LoVo (cell line): ENCODE measurements at places on chromosomes 1 and 21.

- DNase-seq: no peak
Observed at GRCh38 chr1:203612932-203613682, 13.5 kb upstream of the ATP2B4 start.

GRCh38 chr1:60066001-60066400 is 7.6 kb downstream of the C1orf87 start:
- DNase-seq: no peak

DNA sequence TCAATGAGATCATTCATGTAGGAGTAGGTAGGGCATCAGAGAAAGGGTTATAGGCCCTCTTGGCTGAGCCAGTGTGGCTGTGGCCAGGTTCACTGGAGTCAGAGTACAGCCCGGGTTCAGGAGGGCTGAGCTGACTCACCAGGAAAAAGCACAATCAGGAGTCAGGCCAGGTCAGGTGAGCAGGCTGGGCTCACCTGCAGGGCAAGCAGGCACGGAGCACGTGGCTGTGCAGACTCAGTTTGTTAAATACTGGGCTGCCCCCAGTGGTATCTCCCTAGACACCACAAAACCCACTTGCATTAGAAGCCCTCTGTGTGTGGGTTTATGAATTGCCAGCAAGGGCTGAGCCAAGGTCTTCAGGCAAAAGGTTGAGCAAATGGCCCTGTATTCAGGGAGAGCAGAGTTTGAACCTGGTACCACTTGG is 122.1 kb upstream of the SERBP1 start:
- peak; percentile 30 for DNase-seq

DNA sequence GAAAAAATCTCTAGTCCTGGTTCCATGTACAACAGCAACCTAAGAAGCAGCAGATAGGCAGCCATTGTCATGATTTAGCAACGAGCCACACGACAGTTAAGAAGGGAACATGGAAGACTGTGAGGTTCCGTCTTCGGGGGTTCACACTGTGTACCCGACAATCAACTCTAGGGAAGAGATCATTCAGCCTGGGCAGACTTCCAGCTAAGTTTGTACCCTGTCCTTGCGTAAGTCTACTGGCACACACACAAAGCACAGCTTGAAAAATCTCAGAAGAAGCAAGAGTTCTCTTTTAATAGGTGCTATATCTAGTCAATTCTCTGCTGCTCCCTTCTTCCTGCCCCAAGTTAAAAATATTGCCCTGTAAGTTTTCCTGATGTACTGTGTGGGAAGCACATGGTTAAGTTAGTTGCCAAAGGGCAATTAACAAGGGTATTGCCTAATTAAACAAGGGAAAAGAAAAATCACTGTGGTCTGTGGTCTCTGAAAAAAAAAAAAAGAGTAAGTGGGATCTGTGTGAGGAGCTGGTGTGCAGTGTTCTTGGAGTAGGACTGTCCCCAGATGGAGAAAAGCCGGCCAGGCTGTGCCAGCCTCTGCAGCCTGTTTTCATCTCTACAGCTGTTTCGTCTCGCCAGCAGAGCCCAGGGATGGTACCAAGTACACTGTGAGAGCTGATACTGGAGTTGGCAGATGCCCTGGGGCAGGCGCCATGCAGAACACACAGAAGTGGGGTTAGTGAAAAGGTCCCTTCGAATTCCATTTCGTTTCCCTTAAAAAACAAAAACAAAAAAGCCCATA is 6.4 kb upstream of the MYBPHL start:
- no peak for DNase-seq

GRCh38 chr1:182147136-182147820 is 85.8 kb upstream of the ZNF648 start:
- no peak for DNase-seq
